ENCODE measurements at places on chromosomes 3 and 15.
A peak's percentile ranks its signal among the peaks of the same experiment; 100 is the strongest.

DNA sequence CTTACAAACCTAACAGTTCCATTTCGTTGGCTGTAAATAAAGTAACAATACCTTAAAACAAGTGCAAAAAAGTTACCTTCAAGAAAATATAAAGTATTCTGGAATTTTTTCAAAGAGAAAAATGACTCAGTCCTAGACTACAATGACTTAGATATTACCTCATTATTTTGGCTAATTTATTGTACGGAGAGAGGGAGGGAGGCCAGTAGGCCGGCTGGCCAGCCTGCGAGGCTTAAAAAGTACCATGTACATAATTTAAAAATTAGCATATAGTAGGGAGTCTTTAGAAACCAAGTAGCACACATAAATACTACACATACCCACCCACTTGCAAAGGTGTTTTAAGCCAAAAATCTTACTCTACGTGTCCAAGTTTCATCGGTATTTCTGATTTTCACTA lies 41.9 kb upstream of the MAP4 start:
- DNase-seq, result no peak

GRCh38 chr3:155382396-155383042 lies 89.0 kb upstream of the STRIT1 start:
- peak; percentile 66 for DNase-seq

DNA sequence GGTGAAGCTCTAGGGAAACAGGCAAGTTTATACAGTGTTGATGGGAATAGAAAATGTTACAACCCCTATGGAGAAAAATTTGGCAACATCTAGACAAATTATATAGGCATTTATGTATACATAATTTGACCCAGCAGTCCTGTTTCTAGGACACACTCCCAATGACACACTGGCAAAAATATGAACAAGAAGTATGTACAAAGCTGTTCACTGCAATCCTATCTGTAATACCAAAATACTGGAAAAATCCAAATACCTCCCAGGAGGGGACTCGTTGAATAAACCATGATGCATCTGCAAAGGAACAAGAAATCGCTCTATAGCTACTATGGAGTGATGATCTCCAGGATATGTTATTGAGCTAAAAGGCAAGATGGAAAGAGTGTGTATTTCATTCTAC lies 8.5 kb downstream of the BFSP2 start:
- no peak for DNase-seq

- no peak for DNase-seq
Observed at GRCh38 chr15:51907136-51907862, 64.3 kb downstream of the LEO1 start.

DNA sequence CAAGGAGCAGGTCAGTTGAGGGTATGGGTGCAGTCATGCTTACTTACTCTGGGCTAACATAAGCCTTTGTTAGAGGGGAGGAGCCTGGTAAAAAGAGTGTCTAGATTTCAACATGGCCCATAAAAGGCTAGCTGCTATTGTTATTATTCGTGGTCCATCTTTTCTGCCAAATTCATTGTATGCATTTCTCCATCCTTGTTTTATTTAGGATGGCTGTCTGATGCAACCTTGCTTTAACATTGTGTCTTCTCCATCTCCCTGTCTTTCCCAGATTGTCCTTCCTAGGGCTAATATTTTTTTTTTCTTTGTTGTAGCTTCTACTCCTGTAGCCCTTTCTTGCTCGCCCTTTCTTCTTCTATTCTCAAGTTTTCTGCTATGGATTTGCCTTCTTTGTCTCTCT lies 12.6 kb downstream of the RBMS3 start:
- DNase-seq, result no peak

GRCh38 chr3:168275662-168276061 lies 179.9 kb upstream of the GOLIM4 start:
- no peak for DNase-seq

- DNase-seq, result peak; percentile 64
Observed at GRCh38 chr3:72891053-72891855, 3.4 kb downstream of the GXYLT2 start.

- DNase-seq, result no peak
Observed at GRCh38 chr3:2735392-2735894, 374.7 kb downstream of the IL5RA start.

DNA sequence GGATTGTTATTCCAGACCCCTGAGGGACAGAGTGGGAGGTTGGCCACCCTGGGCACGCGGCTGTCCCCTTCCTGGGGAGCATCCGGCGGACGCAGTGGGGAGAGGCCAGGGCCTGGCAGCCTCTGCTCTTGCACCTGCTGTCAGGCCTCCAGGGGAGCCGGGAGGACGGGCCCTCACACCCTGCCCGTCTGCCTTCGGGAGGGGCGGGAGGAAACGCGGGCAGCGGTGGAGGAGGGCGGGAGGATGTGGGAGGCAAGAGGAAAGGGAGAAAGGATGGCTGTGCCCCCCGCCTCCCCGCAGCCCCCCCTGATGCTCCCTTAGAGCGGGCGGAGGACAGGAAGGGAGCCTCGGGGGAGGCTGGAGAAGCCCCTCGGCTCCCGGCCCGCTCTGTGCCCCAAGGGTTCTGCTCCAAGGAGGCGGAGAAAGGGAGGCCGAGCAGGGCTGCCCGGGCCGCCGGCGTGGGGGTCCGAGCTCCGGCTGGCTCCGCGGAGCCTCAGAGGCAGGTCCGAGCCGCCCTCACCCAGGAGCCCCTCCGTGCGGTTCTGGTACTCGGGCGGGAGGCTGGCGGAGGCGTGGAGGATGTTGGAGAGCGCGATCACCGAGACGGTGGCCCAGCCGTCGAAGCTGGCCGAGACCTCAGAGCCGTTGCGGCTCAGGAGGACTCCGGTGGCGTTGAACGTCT lies 40.9 kb downstream of the MUC20 start:
- DNase-seq, result no peak

GRCh38 chr15:55630858-55631257 lies 42.7 kb upstream of the PYGO1 start:
- no peak for DNase-seq

GRCh38 chr3:123028233-123028828 lies 768 bp upstream of the SEMA5B start:
- peak; percentile 34 for DNase-seq

- no peak for DNase-seq
Observed at GRCh38 chr3:190512666-190513065, 1.2 kb upstream of the IL1RAP start.

DNA sequence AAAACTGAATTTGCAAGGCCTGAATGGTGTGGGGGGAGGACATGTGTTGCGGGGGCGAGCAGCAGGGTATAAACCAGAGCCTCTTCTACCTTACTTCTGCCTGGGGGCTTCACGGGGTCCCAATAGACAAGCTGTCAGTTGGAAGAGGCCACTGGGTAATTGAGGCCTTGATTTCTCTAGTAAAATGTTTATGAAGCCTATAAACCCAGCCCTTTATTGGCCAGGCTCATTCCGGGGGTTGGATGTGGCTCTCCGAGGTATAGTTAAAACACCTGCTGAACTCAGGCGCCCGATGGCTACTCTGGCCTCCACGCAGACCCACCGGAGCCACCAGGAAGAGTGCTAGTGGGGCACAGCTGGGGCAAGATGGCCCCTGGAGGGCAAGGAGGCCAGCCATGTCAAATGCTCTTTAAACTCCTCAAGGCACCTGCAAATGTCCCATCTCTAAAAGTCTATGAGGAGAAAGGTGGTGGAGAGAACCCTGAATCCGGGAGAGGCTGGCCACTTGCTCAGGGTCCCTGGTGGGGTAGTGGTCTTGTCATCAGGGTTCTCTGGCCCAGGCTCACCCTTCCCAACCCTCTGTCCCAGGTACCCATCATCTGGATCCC lies 34.3 kb downstream of the IGDCC3 start:
- DNase-seq, result no peak

GRCh38 chr3:47636225-47636624 lies 57.6 kb upstream of the CSPG5 start:
- DNase-seq, result no peak

DNA sequence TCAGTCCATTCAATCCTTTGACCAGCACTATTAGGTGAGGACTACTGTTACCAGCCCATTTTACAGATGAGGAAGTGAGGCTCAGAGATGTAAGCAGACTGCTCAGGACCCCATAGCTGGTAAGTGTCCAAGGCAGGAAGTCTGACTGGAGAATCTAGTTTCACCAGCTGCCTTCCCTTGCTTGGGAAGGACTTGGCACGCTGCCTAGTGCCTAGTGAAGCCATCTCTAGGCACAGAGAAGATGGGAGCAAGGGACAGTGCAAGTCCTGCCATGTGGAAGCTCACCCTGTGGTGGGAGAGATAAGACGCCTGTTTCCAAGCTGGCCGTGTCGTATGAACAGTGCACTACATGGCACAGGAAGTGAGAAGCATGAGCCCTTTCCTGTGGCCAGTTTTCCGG lies 111.8 kb upstream of the TMC3 start:
- DNase-seq, result no peak

DNA sequence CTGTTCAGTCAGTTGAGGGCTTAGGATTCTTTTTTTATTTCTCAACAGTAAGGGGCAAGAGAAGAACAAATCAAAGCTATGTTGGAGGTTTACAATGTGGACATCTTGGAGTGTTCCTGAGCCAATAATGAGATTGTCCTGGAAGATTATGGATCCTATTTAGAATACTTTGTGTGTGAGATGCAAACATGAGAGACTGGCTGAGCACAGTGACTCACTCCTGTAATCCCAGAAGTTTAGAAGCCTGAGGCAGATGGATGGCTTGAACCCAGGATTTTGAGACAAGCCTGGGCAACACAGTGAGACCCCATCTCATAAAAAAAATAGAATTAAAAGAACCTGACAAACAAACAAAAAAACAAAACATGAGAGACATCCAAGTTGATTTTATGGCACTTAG lies 351.6 kb downstream of the GAP43 start:
- DNase-seq, result no peak

- DNase-seq, result no peak
Observed at GRCh38 chr15:57591822-57592367, at the start of gene MYZAP. MYZAP (plus strand) TSS chr15:57591904; CDS start chr15:57592035, 131 bp downstream.

- DNase-seq, result no peak
Observed at GRCh38 chr3:97896547-97896946, 74.7 kb downstream of the CRYBG3 start.

DNA sequence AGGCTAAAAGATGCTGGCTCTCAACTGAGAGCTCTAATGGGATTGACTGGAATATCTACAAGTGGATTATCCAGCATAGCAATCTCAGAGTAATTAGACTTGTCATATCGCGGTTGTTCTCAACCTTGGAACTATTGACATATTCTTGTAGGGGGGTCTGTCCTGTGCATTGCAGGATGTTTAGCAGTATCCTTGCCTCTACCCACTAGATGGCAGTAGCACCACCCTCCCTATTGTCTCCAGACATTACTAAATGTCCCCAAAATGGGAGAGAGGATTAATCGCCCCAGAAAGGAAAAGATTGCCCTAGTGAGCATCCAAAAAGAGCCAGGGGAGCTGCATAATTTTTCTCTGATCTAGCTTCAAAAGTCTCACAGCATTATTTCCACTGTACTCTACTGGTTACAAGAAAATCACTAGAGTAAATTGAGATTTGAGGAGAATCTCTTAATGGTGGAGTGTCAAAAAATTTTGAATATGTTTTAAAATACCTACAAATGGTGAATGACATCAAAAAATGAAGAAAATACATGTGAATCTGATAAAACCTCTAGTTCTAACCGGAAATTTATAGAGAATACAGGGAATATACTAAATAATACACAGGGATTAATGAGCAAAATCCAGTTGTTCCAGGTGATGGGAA lies 388.2 kb upstream of the AGTR1 start:
- no peak for DNase-seq

DNA sequence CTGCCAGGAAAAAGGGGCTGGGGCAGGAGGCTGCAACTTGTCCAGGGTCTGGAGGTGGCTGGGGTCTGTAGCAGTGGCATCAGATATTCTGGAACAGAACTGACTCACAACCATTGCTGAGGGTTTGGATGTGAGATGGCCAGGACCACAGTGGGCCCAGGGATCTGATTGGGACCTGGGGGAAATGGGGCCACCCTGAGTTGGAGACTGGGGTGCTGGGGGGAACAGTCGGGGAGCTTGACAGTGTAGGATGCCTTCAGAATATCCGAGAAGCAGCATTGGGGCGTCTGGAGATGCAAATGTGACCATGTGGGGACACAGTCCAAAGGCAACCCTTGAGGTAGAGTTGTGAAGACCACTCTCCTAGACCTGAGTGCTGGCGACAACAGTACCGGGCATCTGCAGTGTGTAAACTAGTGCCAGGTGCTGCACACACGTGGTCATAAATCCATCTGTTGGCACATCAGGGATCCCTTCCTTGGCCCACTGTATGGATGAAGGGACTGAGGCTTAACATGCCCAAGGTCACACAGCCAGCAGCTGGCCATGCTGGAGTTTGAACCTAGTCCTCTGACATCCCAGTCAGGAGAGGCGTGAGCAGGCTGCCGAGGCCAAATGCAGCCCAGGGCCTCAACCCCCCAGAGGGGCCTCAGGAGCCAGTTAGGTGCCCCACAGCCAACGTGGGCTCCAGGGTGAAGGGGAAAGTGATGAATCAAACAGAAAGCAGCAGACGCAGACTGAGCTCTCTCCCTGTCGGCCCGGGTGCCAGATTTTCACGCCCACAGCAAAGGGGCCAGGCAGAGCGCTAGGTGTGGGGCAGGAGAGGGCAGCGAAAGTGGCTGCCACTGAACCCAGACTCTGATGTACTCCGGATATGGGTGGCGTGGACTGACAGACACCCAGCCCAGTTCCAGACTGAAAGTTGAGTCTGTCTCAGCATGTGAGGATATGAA lies 18.8 kb downstream of the HEMK1 start:
- no peak for DNase-seq

DNA sequence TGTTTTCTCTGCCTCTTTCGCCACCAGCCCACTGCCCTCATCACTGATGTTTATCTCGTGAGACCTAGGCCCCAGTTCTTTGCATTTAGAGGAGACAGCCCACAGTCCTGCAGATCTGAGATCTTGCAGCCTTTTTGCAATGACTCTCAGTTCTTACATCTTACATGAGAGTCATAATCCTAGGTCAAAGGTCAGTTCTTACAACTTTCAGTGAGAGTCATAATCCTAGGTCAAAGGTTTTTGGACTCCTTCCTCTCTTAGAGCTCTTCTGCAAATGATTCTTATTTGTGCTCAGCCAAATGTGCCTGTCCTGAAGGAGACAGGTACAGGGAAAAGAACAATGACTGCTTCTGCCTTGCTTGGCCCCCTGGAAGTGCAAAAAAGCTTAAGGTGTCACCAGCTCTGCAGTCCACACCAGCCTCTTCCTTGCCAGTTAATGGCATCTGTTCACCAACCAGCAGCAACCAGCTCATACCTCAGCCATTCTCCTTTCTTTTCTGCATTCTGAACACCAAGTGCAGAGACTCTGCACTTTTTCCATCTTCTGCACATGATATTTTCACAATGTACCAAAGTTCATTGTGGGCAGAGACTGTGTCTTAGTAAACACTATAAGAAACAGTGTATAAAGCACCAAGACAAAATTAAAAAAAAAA lies 67.1 kb downstream of the ABHD5 start:
- no peak for DNase-seq

- DNase-seq, result no peak
Observed at GRCh38 chr3:76908156-76908555, 131.7 kb upstream of the ROBO2 start.

- no peak for DNase-seq
Observed at GRCh38 chr3:126439346-126439967, 36.2 kb downstream of the ZXDC start.

GRCh38 chr3:107910713-107911259 lies 180.0 kb downstream of the CD47 start:
- DNase-seq, result no peak

- DNase-seq, result no peak
Observed at GRCh38 chr15:31499953-31500765, 173.5 kb downstream of the KLF13 start.
